Caco-2 (cell line): ENCODE measurements at places on chromosomes 5 and 9. TPM values are rescaled to one million over a fixed set of nuclear protein-coding genes. Genes with fewer than 3 reads are reported as not detected.

DNA sequence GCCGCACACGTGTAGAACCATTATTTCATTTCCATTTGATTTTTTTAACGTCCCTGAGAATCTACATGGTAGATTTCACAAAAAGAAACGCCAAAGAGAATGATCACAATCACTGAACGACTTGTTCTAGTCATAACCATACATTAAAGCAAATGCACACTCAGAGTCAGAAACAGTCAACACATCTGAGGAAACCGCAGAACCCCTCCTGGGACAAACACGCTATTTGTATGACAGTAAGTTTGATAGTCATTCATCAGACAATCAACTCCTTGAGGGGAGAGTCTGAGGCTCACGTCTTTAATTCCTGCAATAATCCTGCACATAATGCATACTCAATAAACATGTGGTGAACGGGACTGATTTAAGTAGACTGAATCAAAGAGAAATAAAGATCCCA, 129.2 kb downstream of the MED27 start:
- no peak for DNase-seq

DNA sequence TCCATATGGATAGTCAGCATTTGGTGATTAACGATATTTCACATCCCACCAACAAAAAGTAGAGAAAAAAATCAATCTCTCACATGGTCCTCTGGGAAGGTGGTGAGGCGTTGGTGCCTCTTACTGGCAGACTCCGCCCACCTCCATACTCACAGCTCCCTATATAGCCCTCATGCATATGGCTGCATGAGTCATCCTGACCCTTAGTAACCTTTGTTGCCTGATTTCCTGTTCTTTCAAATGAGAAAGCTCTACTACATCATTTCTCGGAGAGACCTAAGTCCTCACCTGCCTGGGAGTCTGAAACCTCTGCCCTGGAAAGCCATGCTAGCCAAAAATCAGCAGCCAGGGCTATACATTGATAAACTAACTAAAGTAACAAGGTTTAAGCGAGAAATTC, 33.3 kb upstream of the ABCA1 start:
- peak; percentile 18 for DNase-seq

DNA sequence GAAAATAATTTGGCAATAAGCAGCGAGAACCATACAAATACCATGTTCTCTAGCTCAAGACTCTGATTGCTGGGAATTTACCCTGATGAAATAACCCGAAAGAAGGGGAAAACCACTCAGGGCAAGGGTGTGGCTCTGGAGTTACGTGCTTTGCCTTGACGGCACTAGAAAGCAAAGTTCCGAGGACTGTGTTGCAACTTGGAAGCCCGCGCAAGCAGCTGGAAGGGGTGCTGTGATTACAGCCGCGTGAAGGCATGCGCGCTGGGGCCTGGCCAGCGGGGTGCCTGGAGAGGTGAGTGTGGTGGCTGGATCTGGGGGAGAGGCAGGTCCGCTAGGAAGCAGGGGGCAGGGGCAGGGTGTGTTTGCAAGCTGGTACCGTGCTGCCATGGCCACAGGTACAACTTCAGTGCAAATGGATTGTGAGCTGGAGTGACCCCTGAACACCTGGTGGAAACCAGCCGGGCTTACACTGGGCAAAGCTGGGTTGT, 52.6 kb upstream of the CNOT6 start:
- no peak for DNase-seq

- no peak for DNase-seq
Measured at GRCh38 chr5:1343931-1344901, 683 bp downstream of the CLPTM1L start.

DNA sequence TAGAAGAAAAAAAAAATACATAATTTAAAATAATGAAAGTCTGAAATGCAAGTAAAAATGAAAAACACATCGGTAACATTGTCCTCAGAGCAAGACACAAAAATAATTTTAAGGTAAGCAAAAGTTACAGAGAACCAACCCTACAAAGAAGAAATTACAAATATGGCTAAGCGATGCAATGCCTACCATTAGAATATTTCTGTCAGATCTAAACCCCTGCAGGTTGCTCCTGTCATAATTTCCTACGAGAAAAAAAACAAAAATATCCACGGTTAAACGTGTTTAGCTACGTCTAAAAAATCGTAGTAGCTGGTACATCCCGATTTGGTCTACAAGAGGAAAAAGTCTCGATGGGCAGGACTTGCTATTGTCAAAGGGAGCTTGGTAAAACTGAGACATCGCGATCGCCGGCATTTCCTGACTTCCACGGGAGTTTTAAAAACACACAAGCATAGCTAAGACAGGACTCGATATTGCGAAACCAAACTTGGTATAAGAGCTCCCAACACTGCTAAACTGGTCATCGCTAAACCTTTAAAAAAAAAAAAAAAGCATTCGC, 1.1 kb upstream of the ANXA2R start:
- peak; percentile 29 for DNase-seq

GRCh38 chr5:39073767-39074016, 507 bp downstream of the RICTOR start:
- no peak for DNase-seq

DNA sequence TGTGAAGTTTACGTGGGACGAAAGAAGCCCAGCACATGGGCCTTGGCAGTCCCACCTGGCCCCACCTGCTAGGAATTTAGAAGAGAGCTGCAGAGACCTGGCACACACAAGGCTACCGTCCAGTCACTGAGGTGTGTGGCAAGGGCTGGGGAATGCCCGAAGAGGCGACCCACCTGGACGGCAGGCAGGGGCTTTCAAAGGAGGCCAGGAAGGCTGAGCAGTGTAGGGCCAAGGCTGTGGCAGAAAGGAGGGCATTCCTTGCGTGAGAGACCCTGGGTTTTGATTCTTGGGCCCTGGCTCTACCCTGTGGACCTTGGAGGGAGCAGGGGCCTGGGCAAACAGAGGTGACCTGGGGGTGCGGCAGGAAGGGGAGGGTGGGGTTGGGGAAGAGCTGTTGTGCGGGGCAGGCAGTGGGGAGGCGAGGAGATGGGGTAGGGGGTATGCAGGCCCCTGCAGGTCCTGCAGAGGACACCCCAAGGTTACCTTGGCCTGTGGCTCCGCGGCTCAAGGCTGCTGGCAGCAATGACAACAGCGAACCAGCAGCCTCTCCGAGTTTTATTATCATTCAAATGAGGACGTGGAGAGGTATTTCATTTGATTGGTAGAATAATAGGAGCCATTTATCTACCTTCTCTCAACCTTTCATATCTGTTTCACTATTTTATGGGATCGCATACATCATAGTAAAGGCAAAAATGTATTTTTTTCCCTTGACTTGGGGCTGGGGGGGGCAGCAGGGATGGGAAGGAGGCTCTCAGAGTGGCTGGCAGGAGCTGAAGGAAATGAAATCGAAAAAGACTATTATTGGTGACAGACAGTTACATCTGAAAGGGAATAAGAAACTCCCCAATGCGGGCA, 24.8 kb downstream of the TSPAN17 start:
- DNase-seq = no peak

The C9orf78 gene
- 38.3 and 44.1 TPM in 2 replicates for total RNA-seq

GRCh38 chr5:53426878-53427277, 53.6 kb upstream of the FST start:
- DNase-seq = no peak

The EIF4E1B gene
- not detected in 2 replicates for total RNA-seq

DNA sequence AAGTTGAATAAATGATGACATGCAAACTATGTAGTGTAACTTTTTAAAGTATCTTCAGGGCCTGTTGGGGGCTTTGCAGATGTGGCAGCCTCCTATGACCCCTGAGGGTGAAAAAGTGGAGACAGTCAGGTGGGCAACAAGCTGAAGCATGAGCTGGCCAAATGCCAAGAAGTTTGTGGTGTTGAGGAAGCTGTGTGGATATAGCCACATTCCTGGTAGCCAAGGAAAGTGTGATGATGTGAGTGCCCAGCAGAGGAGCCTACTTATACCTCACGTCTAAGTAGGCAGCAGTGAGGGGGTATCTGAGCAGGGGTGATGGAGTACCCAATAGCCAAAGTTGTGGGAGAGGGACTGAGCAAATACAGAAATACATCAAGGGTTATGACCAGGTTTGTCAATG, 621.2 kb upstream of the CDH6 start:
- DNase-seq = no peak

The PALM2AKAP2 gene
- 0.54 and 2.4 TPM in 2 replicates for total RNA-seq
